ENCODE measurements at places on chromosomes 11 and 22.

DNA sequence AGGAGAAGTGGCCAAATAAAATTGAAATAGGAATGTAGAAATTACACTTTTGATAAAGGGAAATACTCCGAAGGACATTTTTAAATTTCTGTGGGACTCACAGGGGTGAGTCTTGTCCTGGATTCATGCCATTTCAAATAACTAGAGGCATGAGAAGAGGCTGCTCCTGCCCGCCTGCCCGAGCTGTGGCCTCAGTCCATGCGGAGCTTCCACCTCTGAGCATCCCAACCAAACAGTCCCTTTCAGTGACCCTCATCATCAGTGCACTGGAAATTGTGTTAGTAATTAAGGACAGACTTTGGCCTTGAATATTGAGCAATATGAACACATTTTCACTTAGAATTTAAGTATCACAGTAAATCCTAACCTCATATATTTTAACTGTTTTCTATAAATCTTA, 25.6 kb downstream of the GRIA4 start:
- no peak for DNase-seq

- no peak for DNase-seq
Observed at GRCh38 chr22:44357296-44357965, 44.7 kb upstream of the SHISAL1 start.

DNA sequence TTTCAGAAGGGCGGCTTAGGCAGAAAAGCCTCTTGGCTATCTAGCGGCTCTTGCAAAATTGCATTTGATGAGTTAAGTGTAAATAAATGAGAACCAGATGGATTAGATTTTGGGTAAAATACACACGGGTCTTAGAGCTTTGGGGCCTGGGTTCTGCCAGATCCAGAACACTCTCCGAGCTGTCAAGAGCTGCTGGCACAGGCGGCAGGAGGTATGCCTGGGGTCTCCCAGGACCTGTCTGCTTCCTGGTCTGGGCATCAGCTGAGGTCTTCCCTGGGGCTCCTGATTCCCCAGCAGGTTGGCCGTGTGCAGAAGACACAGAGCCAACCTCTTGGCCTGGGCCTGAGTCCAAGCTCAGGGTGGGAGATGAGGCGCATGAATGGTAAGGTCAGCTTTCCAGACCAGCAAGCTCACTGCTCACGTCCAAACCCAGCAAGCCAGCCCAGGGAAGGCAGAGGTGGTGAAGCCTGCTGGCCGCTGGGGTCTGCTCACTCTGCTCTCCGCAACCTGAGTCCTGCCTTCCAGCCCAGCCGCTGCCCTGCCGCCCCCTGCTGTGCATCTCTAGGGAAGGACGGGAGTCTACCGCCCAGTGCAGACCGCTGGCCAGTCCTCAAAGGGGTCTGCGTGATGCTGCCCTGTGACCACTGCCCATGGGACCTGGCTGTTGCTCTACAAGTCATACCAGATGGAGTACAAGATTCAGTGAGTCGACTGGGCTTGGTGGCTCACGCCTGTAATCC, 44.9 kb downstream of the SCUBE1 start:
- no peak for DNase-seq

GRCh38 chr22:42214633-42215415, 55.6 kb downstream of the TCF20 start:
- DNase-seq, result no peak

GRCh38 chr22:49514641-49515040, 313.0 kb downstream of the BRD1 start:
- no peak for DNase-seq

GRCh38 chr11:62186195-62186594, 3.8 kb upstream of the SCGB1D1 start:
- no peak for DNase-seq

DNA sequence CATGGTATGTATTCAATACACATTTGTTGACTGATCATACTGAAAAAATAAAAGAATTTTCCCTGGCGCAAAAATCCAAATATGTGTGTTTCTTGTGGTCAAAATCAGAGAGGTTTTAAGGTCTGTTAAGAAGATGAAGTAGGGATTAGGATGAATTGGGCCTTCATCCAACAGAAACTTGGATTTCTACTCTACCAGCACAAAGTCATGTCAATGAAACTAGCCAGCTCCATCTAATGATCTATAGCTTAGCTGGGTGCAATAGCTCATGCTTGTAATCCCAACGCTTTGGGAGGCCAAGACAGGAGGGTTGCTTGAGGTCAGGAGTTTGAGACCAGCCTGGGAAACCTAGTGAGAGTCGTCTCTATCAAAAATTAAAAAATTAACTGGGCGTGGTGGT, 65.5 kb downstream of the USP35 start:
- no peak for DNase-seq

GRCh38 chr22:41479671-41480396, 10.9 kb downstream of the ACO2 start:
- no peak for DNase-seq

GRCh38 chr11:15118431-15118830, 3.7 kb downstream of the INSC start:
- DNase-seq, result no peak

DNA sequence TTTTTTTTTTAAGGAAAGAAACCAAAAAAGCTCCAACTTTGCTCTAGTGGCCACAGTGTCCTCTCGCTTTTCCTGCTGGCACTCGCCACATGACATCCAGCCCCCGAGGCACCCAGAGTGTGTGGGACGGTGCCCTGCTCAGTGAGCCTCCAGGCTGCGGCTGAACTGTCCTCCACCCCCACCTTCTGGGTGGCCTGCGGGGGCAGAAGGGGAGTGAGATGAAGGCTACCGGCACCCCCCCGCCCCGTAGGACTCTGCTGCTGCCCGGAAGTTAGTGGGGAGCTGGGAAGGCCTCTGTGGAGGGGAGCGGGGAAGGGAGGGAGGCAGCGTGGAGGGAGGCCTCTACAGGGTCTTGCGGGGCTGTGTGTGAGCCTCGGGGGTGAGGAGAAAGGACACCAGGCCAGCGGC, 264.4 kb downstream of the CTTN start:
- no peak for DNase-seq

Data from activated CD4-positive, CD25-positive, alpha-beta regulatory T cell (primary cell).